Right lung (tissue), 10 donors: ENCODE measurements at places on chromosomes 7 and 10. TPM values are rescaled to one million over a fixed set of nuclear protein-coding genes. Genes with fewer than 3 reads are reported as not detected.

TMEM176A gene
- polyA plus RNA-seq, result 6.8 TPM

LRRD1 gene
- polyA plus RNA-seq, result 0.42 TPM

THAP5 gene
- 28.0 TPM for polyA plus RNA-seq

AGAP9 gene
- 32.6 TPM for polyA plus RNA-seq

NFE2L3 gene
- polyA plus RNA-seq, result 23.2 TPM

VPS26A gene
- 71.6 TPM for polyA plus RNA-seq

NPY4R2 gene
- polyA plus RNA-seq, result not detected

GPAM gene
- 19.2 TPM for polyA plus RNA-seq

TBC1D12 gene
- 17.6 TPM for polyA plus RNA-seq

SLC16A12 gene
- polyA plus RNA-seq, result 0.87 TPM

CUBN gene
- polyA plus RNA-seq, result 3.5 TPM

UCMA gene
- polyA plus RNA-seq, result 0.41 TPM

IRF5 gene
- 2.1 TPM for polyA plus RNA-seq

SNCG gene
- 5.4 TPM for polyA plus RNA-seq

LIPK gene
- polyA plus RNA-seq, result not detected

ATOH7 gene
- polyA plus RNA-seq, result 0.12 TPM

PON1 gene
- 0.64 TPM for polyA plus RNA-seq

SPDYE5 gene
- polyA plus RNA-seq, result 7.0 TPM

CALHM1 gene
- polyA plus RNA-seq, result 0.06 TPM

PLCE1 gene
- polyA plus RNA-seq, result 26.0 TPM

APBB1IP gene
- 2.5 TPM for polyA plus RNA-seq

SEMA3D gene
- polyA plus RNA-seq, result 56.4 TPM

ANKRD26 gene
- 18.7 TPM for polyA plus RNA-seq
